Ecto neural progenitor cell (in vitro differentiated cells): ENCODE measurements at places on chromosomes 12 and 14.

DNA sequence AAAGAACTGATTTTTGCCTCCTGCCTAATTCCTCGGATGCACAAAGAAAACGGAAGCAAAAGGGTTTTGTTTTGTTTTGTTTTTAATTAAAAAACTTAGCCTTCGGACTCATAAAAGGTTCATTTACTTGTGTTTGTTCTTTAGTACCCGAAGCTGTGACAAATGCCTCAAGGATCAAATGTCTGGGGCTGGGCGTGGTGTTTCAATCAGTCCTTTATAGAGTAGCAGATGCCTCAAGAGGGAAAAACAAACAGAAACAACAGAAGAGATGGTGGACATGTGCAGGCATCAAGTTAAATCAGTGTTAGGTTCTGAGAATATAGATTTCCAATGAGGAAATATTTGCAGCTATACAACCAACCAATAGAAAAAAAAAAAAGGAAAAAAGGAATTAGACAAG is 1.6 kb upstream of the WIF1 start:
- no peak for DNase-seq

GRCh38 chr12:121026274-121027045 is 10.2 kb upstream of the C12orf43 start:
- DNase-seq = no peak

GRCh38 chr12:123027726-123028445 is 47.4 kb downstream of the ARL6IP4 start:
- DNase-seq = no peak

- no peak for DNase-seq
Measured at GRCh38 chr12:23133471-23133870, 508.5 kb downstream of the ETNK1 start.

- no peak for DNase-seq
Measured at GRCh38 chr14:69354383-69355153, 43.5 kb downstream of the ERH start.

GRCh38 chr12:119412811-119413794 is 78.6 kb downstream of the CCDC60 start:
- DNase-seq = peak; percentile 88

DNA sequence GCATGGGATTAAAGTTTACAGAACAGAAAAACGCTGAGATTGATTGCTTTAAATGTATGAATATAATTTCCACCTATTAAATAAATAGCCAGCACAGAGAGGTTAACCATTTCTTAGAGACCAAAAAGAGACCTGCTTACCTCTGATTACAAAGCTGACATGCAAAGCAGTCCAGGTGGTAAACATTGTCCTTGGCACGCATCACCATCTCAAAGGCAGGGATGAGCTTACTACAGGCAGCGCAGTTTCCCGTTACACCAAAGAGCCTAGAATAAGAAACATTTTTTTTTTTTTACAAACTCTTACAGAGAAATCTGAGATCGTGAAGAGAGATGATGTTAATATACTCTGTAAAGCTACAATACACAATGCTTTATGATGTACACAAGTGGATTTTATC is 45.7 kb downstream of the LMO3 start:
- DNase-seq = no peak

DNA sequence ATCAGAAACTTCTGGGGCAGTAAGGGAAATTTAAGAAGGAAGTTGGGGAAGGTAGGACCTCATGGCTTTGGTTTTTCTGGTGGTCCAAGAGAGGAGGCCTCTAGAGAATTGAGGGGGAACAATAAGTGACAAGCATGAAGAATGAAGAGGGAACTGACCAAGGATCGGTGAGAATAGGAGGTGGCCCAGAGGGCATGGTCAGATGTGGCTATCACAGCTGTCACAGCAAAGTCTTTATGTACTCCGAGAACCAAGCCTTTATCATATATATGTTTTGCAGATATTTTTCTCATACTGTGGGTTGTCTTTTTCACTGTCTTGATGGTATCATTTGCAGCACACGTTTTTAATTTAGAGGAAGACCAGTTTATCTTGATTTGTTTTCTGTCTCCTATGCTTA is 64.3 kb downstream of the PPP2R5C start:
- DNase-seq = no peak

- DNase-seq = no peak
Measured at GRCh38 chr12:48022676-48023385, 18.6 kb upstream of the COL2A1 start.

- DNase-seq = peak; percentile 26
Measured at GRCh38 chr12:3542156-3542555, 51.2 kb downstream of the PRMT8 start.

GRCh38 chr12:89236748-89237383 is 115.4 kb downstream of the DUSP6 start:
- DNase-seq = no peak

GRCh38 chr12:29559198-29559597 is 61.7 kb upstream of the OVCH1 start:
- DNase-seq = no peak

GRCh38 chr12:5247144-5247543 is 184.8 kb upstream of the NTF3 start:
- no peak for DNase-seq

DNA sequence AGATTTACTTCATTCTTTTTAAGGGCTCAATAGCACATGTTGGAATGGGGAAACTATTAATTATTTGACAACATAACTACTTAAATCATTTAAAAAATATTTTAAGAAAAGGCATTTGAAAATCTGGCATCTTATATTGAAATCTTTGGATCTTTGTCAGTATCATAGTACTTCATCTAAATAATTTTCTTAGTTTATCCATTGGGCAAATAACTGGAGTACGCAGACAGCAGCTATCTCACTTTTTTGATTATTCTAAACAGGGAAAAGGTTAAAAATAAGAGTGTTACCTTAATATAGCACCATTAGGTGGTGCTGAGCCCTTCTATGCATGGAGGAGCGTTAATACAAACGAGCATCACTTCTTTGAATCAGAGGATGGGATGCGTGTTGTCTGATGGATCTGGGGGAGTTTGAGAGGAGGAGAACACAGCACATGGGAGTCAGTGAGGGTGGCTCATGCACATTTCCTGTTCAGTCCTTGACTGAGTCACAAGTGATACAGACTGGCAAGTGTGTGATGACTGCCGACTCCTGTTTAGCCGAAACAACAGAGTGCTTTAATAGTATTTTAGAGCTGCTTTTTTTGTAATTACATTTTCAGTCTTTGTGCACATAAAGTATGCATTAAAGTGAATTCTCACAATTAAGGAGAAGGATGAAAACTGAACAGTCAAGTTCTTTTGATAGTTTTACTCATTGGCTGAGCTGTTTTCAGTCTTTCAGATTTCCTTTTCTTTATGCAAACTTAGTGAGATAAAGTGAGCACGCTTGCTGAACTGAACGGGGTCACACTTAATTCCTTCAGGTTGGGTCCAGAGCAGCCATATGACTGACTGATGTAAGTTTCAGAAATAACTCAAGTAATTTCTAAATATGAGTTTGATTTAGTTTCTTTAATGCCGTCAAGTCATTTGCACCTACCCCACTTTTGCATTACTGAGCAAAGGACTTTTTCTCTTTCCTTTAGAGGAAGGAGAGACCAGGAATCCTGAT is 92.7 kb downstream of the DIP2B start:
- DNase-seq = no peak

DNA sequence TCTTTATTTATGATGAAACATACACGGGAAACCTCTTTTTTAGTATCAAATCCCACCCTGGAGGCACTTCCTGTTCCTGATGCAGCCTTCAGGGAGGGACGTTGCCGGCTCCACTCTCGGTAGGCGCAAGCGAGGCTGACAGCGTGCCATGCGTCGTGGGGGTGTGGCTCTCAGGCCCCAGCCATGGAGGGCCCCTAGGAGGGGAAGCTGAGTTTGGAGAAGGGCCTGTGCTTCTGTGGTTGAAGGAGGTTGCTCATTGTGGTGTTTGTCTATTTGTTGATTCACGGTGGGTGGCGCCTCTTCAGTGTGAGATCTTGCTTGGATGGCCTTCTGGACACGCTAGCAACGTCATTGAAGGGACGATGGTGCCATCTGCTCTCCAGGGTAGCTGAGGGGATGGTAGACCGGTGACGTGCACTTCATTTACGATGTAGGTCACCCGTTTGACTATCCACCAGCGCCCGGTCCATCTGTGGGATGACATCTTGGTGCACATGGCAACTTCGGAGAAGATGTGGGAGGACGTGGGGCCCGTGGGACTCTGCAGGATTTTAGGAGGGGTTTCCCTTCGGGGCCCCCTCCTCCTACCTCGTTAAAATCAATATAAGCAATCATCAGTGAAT is 126.3 kb upstream of the RTL1 start:
- no peak for DNase-seq

DNA sequence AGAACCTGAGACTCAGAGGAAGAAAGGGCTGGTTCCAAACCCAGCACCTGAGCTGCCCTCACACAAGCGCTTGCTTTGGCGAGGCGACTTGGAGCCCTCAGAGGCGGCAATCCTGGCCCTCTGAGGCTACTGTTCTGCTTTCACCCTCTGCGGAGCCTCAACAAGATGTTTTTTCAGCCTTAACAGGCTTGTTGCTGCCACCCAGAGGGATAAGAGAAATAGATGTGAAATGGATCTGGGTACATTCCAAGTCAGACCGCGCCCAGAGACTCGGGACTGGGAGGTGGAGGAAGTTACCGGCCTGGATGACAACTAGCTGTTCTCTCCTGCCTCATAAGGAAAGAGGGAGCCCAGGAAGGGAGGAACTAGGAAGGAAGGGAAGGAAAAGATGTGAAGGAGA is 89.6 kb downstream of the TTC7B start:
- peak; percentile 48 for DNase-seq

GRCh38 chr14:64337888-64338615 is 43.9 kb upstream of the ESR2 start:
- peak; percentile 91 for DNase-seq

DNA sequence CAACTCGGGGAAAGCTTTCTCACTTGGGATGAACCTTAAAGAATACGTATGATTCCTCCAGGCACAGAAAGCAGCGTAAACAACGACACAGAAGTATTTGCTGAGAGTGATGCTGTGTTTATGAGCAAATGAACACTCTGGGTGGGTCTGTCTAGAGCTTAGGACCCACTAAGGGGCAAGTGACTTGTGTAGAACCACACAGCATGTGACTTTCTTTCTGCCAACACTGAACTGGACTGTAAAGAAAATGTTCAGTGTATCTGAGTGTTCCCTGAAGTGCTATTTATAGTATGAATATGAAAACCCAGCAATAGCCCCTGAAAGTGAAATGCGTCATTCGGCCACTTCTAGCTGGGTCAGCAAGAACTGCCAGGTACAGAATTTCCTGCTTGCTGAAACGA is 78.5 kb downstream of the ST8SIA1 start:
- DNase-seq = no peak

DNA sequence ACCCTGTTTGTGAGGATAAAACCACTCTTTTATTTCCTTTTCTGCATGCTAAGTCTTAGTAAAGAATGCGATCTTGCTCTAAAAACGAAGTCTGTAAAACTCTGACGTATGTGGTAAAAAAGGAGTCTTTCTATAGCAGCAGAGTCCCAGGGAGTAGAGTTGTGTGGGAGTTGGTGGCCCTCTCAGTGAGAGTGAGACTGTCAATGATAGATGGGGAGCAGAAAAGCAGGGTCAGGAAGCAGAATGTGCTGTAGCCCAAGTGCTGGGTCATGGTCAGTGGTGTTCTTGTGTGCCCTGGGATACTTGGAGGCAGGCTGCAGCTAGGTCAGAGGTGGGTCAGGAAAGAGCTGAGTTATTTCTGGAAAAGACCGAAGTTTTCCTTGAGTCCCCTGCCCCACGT is 20.3 kb upstream of the GPR33 start:
- no peak for DNase-seq

DNA sequence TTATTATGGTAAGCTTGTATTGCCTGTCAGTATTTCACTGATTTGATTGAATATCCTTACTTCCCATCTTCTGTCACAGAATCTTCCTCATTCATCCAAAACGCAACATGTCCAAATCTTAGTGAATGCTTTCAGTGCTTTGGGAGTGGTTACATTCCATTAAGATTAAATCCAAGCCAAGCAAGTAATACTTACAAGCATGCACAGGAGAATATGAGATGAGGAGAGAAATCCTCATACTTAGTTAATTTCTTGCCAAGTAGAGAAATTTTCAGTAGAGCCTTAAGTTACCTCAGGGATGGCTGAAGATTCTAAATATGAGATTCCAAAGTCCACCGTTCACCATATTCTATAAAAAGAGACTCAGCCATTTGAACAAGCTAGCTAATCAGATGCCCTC is 316.0 kb downstream of the RAD51B start:
- DNase-seq = no peak

DNA sequence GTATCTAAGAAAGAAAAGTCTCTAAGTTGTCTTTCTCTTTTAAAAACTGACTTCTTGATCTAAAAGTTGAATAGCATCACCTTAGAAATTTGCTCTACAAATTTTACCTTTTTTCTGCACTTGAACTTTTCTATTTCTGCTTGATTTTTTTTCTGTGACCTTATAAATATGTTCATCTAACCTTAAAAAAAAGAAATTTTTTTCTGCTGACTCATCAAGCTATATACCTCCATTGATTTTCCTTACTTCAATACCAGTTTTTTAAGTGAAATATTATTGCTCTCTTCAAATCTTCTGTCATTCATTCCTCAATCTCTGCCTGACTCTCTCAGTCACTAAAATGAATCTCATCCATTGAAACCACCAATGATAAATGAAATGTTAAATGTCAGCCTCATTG is 910.1 kb downstream of the GALC start:
- DNase-seq = no peak

DNA sequence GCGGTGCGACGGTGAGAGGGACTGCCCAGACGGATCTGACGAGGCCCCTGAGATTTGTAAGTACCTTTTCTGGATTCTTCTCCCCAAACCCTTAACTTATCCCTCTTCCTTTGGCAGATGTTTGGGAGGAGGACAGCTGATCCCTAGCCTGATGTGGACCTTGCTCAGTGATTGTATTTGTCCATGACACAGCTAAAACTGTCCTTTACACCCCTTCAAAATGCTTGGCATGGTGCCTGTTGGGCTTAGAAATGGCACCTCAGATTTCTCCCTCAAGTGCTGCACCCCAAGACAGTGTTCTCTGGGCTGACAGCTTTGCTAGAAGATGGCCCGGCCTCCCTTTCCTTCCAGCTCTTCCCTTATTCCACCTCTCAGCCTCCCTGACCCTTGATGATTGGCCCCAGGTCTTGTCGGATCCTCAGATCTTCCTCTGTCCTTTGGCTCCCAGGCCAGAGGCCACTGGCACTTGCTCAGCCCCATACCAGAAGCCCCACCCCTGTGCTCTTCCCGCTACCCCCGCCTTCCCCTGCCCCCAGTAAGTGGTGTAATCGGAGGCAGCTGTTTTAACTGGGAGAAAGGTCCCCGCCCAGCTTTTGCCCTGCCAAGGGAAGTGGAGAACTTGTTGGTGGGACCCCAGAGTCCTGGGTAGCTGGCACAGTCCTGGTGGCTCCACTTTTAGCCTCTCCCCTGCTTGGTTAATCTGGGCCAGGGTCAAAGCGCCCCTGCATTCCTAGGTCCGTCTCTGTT is 8.7 kb downstream of the LRP1-AS start:
- no peak for DNase-seq
